ENCODE measurements at places on chromosomes 5 and 9. TPM values are rescaled to one million over a fixed set of nuclear protein-coding genes. Genes with fewer than 3 reads are reported as not detected.

DNA sequence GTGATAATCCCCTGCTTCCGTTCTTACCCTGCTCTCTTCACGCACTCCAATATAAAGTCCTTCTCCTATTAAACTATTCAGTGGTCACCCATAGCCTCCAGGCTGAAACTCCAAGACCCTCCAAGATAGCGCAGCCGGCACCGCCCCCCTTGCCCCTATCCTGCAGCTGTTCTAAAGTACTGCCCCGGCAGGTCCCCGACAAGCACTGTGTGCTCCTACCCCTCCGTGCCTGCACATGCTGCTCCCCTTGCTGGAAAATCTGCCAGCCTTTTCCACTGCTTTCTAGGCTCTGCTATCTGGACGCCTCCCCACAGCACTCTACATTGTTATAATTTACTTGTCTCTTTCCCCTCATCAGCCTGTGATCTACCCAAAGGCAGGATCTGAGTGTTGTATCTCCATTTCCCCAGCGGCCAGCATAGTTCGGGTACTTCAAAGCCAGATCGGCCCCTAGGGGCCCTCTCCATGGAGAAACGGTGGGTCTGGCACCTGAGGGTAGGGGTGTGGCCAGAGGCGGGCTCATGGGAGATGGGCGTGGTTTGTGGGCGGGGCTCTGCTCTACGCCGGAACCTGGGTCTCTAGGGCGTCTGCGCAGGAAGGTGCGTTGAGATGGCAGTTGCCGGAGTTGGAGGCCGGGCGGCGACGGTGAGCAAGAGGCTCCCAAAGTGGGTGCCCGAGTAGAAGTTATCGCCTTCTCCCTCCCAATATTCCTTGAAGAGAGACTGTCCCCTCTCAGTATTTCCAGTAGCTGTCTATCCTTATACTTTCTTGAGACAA is 83.5 kb upstream of the RUSC2 start:
- DNase-seq: peak; percentile 54

The ECM2 gene
- total RNA-seq: 2.9 TPM

DNA sequence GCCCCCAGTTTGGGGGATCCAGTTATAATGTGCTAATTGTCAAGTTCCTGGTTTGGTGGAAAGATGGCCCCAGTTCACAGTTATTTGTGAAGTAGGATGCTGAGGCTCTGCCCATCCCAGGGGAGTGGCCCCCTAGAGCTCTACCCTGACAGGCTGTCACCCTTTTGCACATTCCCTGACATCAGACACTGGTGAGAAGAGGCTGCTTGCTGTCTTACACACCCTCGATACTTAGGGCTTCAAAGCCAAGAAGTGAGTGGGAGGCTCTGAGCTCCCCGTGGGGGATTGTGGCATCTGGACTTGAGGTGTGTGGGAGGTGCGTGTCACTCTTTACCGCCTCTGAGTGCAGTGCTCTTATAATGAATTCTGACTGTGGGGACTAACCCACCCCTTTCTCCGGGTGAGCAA is 168.5 kb downstream of the DOCK2 start:
- no peak for DNase-seq

The HAVCR2 gene
- total RNA-seq: 1.3 TPM

DNA sequence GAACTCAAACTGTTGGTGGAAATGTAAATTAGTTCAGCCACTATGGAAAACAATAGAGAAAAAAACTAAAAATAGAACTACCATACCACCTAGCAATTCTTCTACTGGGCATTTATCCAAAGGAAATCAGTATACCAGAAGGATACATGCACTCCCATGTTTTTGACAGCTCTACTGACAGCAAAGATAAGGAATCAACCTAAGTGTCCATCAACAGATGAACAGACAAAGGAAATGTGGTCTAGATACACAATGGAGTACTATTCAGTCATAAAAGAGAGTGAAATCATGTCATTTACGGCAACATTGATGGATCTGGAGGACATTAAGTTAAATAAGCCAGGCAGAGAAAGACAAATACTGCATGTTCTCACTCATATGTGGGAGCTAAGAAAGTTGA is 21.8 kb upstream of the C9orf40 start:
- no peak for DNase-seq

The NR5A1 gene
- total RNA-seq: not detected

The CDC20B gene
- total RNA-seq: not detected

DNA sequence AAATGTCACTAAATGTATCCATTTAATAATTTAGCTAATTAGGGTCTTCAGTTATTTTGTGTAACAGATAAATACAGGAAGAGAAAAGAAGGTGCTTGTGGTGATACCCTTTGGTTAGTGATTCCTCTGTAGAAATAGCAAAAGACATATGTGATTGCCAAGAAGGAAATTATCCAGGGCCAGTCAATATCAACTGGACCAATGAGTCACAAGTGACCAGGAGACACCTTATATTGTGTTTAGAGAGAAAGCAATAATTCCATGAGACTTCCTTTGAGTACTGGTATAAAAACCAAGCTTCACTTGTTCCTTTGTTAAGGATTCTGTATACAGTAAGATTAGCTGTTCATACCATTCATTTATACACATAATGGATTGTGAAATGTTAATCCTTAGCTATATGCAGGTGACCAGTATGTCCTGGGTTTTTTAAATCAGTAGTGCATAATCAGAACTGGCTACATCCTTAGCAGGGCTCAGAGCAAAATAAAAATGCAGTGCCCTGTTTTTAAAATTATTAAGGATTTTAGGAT is 11.7 kb upstream of the F2R start:
- no peak for DNase-seq

The PNPLA7 gene
- 22.4 TPM for total RNA-seq

- DNase-seq: no peak
Measured at GRCh38 chr5:138230261-138230660, 17.1 kb upstream of the CDC23 start.

- no peak for DNase-seq
Measured at GRCh38 chr5:149762958-149763630, 33.0 kb downstream of the PPARGC1B start.

The ENTPD2 gene
- 26.3 TPM for total RNA-seq

- no peak for DNase-seq
Measured at GRCh38 chr9:33649463-33649862, 125.4 kb downstream of the ANKRD18B start.

The PCDHGA5 gene
- 1.5 TPM for total RNA-seq

GRCh38 chr5:132456296-132456986 is 34.1 kb downstream of the IRF1 start:
- DNase-seq: peak; percentile 82

The CCL21 gene
- 27.5 TPM for total RNA-seq

- no peak for DNase-seq
Measured at GRCh38 chr5:144308174-144308573, 137.5 kb downstream of the KCTD16 start.

- no peak for DNase-seq
Measured at GRCh38 chr5:78331523-78332080, 28.8 kb upstream of the SCAMP1 start.

The S1PR3 gene
- total RNA-seq: 3.2 TPM

The RNF14 gene
- total RNA-seq: 72.0 TPM

DNA sequence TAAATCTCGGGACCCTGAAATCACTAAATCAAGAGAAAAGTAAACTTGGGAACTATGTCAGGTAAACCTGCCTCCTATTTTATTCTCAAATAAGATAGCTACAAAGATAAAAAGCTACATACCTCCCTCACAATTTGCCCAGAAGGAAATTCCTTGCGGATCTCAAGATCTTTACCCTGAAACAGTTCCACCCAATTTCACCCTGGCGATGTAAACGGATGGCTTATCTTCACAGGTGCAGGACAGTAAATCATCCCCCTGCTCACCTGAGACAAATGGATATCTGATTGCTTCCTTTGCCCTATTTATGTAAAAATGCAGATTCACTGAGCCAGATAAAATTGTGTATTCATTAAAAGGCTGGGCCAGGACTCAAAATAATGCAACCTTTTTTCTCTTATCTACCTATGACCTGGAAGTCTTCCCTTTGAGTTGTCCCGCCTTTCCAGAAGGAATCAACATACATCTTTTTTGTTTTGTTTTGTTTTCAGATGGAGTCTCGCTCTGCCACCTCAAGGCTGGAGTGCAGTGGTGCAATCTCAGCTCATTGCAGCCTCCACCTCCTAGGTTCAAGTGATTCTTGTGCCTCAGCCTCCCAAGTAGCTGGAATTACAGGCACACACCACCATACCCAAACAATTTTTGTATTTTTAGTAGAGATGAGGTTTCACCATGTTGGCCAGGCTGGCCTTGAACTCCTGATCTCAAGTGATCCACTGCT is 13.8 kb downstream of the TMEM267 start:
- no peak for DNase-seq

- DNase-seq: no peak
Measured at GRCh38 chr9:128969491-128969890, 22.0 kb downstream of the NUP188 start.

DNA sequence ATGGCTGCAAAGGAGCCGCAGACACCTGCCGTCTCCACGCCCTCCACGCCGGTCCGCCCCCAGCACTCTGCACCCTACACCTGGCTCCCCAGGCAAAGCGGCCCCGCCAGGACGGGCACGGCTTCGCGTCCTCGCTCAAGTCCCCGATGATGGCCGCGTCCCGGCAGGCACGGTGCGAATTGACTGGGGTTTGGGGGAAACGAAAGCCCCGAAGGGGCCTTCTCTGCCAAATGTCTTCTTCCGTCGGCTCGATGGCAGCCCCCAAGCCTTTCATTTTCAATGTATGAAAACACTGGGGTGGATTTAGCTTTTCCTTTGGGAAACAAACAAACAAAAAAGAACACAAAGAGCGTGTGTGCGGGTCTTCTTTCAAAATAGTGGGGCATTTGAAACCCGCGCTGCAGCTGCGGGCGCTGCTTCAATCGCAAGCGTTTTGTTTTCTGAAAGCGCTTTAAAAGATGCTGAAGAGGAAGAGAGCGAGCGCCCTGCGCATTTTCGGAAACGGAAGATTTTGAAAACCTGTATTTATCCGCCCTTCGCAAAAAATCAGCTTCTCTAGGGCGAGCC is 160.0 kb downstream of the RMI1 start:
- DNase-seq: peak; percentile 77

The BARHL1 gene
- not detected for total RNA-seq

DNA sequence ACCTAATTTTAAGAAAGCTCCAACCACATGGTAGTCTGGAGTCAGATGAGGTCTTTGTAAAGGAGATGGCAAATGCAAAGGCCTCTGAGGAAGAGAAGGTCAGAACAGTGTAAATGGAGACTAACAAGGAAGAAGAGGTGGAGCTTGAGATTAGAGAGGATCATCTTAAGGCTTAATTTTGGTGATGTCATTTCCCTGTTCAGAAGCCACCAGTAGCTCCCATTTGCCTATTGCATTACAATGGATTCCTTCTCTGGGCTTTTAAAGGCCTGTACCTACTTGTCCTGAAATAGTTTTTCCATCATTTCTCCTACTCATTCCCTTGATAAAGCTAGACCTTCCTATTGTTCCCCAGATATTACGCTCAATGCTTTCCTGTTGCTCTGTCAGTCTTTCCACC is 16.1 kb downstream of the PCSK5 start:
- no peak for DNase-seq

The ABLIM3 gene
- total RNA-seq: 4.3 TPM

- no peak for DNase-seq
Measured at GRCh38 chr5:35484241-35484640, 133.4 kb upstream of the SPEF2 start.

GRCh38 chr5:168624850-168625364 is 45.7 kb upstream of the PANK3 start:
- DNase-seq: no peak

GRCh38 chr5:180201051-180201987 is 7.7 kb downstream of the RASGEF1C start:
- DNase-seq: no peak

The MYO10 gene
- total RNA-seq: 57.6 TPM

DNA sequence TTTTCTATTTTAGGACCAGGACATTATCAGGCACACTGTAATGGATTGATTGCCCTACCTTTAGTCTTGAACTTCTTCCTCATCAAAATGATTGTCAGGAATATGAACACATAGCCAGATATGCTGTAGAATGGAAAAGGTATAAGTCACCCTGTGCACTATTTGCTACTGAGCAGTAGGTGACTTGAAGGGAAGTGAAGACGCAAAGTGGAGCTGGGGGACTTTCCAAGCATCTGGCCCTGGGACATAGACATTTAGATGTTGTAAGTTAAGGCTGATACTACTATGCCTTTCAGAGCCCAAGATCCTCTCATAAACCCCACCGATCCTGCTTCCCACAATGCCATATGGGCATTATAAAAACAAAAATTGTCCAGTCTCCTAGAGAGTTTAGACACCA is 174.5 kb downstream of the DOCK8 start:
- DNase-seq: no peak

The IL7R gene
- 12.0 TPM for total RNA-seq

The CXCL14 gene
- 88.5 TPM for total RNA-seq

GRCh38 chr9:131218370-131218769 is 57.9 kb downstream of the FAM78A start:
- no peak for DNase-seq

GRCh38 chr5:92402045-92402444 is 1018.9 kb upstream of the ARRDC3 start:
- no peak for DNase-seq
